ENCODE measurements at places on chromosomes 13 and 19.

- DNase-seq, result no peak
These were observed 11.3 kb upstream of the PRKD2 start for GRCh38 chr19:46728208-46728607.

GRCh38 chr13:51347099-51347498, 7.6 kb downstream of the SERPINE3 start:
- no peak for DNase-seq

- peak; percentile 46 for DNase-seq
These were observed 653 bp downstream of the MVB12A start for GRCh38 chr19:17420475-17420924.

DNA sequence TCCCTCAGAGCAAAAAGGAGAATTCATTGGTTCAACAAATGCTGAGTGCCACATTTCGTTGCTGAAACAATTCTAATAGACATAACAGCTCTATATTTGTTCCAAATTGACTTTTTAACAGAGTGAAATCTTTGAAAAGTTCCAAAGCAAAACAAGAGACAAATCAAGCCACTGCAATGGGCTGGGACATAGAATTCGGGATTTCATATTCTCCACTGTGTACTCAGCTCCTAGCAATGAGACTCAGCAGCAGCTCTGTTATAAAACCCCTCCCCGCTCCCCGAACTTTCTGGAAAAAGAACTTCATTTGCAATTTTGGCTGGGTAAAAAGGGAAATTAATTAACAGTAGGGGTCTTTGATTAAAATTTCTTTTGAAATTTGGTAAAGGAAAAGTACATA, 11.3 kb downstream of the RFX2 start:
- DNase-seq, result no peak

DNA sequence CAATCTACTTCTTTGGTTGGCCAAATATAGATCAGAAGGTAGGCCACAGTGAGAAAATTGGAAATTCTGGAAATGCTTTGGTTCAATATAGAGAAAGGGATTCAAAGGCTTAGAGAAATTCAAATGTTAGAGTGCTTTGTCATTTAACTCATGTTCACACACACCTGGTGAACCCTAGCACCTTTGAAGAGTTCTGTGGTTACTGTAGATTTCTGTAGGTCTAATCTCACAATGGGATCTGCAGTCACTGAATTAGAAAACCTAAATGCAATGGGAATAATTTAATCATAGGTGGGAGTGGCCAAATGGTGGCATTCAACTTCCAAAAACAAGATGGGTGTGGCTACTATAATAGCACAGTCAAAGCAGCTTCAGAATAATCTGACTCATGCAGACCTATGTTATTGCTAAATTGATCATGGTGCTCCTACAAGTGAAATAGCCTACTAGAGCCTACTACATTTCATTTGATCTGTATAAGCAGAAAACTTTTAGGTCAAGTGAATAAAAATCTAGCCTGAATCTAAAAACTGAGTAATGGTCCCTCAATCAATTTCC, 1152.9 kb downstream of the PCDH9 start:
- no peak for DNase-seq

DNA sequence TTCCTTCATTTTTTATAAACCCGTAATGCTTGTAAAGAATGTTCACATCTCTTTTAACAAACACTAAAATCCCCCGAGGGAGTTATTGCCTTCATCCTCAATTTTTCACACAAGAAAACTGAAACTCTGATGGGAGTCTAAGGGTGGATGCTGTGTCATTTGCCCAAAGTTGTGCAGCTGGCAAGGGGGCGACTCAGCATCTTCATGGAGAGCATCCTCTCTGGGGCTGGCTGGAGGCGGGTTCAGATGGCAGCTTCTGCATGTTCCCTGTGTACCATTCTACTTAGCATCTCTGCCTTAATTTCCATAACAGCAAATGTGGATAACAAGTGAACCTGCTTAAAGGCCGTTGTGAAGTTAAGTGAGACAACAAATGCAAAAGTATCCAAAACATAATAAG, 256.4 kb downstream of the IRS2 start:
- no peak for DNase-seq

Data from GM12865 (cell line).